ENCODE measurements at places on chromosomes 7 and 10. TPM values are rescaled to one million over a fixed set of nuclear protein-coding genes. Genes with fewer than 3 reads are reported as not detected.

DNA sequence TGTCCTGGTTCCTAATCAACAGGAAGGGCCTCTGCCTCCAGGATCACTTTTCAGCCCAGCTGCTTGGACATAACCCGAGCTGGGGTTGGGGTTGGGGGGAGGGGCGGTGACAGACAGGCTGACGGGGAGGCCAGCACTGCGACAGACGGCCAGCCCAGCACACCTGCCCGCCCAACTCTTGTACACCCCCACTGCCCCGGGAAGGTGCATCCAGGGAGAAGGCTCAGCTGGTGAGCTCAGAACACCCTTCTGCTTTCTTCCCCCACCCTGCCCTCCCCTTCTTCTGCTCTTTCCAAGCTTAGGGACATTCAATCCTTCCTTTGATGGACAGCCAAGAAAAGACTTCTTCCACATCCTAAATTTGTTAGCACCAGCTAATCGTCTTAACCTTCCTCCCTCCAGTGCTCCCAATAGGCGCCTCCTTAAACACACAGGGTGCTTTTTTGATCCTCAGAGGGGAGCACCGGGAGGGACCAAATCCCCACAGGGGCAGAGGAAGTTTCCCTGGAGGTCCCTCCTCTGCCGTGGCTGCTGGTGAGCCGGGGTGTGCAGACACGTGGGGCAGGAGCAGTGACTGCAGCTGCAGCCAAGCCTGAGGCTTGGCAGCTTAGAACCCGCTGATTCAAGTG lies 44.7 kb downstream of the COL13A1 start:
- H3K36me3 ChIP-seq, result no peaks in the 10 kb centered on the region
- H3K4me3 ChIP-seq, result no peak overlapping the region
- H3K4me1 ChIP-seq, result no peaks in the 10 kb centered on the region
- H3K27me3 ChIP-seq, result peaks cover 4% of the 10 kb centered on the region
- no peak overlapping the region for H3K27ac ChIP-seq

- no peaks in the 10 kb centered on the region for H3K36me3 ChIP-seq
- H3K4me1 ChIP-seq, result no peaks in the 10 kb centered on the region
- no peak overlapping the region for H3K4me3 ChIP-seq
- no peak for DNase-seq
- no peaks in the 10 kb centered on the region for H3K27me3 ChIP-seq
Measured at GRCh38 chr10:78416031-78417011, 382.7 kb downstream of the RPS24 start.

DNA sequence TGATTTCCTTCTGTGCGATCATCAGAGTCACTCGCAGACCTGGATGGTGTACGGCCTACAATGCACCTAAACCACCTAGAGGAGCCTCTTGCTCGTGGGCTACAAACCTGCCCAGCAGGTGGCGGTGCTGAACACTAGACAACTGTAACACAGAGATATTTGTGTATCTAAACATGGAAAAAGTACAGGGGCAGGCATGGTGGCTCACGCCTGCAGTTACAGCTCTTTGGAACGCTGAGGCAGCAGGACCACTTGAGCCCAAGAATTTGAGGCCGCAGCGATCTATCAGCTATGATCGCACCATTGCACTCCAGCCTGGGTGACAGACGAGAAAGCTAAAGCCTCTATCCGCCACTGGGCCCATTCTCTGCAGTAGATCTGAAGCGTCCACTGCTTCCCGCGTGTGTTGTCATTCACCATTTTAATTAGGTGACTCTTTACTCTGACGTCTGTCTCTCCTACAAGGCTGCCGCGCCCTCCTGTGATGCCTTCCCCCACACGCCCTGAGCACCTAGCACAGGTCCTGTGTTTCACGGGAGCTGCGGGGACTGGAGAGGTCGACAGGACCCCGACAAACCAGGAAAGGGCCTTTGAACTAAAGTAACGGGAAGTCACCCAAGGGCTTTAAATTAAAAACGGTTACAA lies 774 bp downstream of the TUBGCP2 start:
- H3K27ac ChIP-seq, result peak overlapping the region; percentile 99
- peak overlapping the region; percentile 88 for H3K4me3 ChIP-seq
- DNase-seq, result peak; percentile 89
- H3K36me3 ChIP-seq, result peaks cover 17% of the 10 kb centered on the region

The EBLN1 gene
- total RNA-seq, result not detected

The TEX47 gene
- total RNA-seq, result not detected

The RARRES2 gene
- not detected for total RNA-seq

The LRRN3 gene
- 101 TPM for total RNA-seq

DNA sequence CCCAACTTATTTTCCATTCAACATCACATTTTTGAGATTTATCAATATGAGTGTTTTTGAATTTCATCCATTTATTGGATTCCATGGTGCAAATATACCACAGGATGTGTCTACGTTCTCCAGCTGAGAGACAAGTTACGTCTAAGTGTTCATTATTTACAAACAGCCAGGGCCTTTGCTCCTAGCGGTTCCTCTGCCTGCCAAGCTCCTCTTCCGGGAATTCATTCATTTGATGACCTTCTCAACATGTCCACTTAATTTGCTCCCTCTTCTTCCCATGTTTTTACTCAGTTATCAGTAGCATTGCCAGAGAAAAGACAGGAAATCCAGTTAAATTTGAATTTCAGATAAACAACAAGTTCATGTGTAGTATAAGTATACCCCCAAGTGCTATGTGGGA lies 321.7 kb downstream of the PRPF18 start:
- no peak overlapping the region for H3K27ac ChIP-seq
- no peaks in the 10 kb centered on the region for H3K36me3 ChIP-seq

DNA sequence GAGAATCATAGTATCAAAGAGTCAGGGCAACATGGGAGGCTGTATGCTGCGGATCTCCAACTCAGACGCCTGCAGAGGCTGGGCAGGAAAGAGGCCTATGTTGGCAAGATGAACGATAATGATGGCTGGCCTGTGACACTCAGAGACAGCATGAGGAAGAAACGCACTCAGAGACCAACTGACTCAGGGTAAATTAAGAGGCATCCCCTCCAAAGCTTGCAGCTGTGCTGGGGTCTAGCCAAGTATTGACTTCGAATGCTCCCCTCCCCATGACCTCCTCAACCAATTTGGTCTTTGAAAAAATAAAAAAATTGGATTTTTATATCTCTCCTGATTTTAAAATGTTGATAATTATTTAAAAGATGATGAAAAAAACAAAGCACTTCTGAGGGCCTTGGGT lies 718.9 kb downstream of the GRID1 start:
- DNase-seq, result no peak
- H3K4me1 ChIP-seq, result no peaks in the 10 kb centered on the region
- H3K27me3 ChIP-seq, result no peaks in the 10 kb centered on the region
- no peak overlapping the region for H3K4me3 ChIP-seq
- no peaks in the 10 kb centered on the region for H3K36me3 ChIP-seq

DNA sequence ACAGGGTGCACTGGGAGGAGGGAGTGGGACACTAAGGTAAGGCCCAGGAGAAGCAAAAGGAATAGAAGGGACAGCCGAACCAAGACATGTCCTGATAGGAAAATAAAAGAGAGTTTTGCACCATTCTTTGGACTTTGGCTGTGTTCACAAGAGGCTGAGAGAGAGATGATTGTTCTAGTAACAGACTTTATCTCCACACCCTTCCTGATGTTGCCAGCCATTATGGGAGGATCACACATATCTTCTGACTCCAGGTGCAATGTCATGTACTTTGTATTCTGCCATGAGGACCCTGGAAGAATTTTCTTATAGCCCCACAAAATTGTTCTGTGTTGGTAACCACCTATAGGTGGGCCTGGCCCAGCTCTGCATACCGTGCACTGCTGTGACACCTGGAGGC lies 11.4 kb downstream of the LSMEM1 start:
- no peak overlapping the region for H3K4me3 ChIP-seq
- no peak for DNase-seq
- no peaks in the 10 kb centered on the region for H3K4me1 ChIP-seq
- H3K36me3 ChIP-seq, result no peaks in the 10 kb centered on the region
- H3K27me3 ChIP-seq, result no peaks in the 10 kb centered on the region
